ENCODE measurements at places on chromosomes 12 and 14.
A peak's percentile ranks its signal among the peaks of the same experiment; 100 is the strongest.

DNA sequence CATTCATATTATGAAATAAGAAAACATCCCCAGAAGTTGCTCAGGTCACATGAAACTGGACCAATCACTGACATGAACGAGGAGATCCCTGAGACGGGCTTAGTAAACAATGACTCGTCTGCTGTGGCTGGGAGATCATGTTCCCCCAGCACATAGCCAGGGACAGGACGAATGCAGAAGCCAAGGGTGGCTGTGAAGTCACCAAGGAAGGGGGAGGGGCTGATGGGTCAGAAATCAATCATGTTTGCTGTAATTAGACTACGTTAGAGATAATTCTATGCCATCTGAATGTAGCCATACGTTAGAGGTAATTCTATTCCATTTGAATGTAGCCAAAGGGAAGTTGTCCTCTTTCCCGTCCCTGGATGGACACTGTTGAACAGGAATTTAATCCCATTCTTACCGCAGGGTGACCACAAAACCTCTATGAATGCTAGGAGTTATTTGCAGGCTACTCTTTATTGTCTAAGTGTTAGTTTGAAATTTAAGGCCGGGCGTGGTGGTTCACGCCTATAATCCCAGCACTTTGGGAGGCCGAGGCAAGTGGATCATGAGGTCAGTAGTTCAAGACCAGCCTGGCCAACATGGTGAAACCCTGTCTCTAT is 332.9 kb downstream of the TMEM132D start:
- DNase-seq = no peak

DNA sequence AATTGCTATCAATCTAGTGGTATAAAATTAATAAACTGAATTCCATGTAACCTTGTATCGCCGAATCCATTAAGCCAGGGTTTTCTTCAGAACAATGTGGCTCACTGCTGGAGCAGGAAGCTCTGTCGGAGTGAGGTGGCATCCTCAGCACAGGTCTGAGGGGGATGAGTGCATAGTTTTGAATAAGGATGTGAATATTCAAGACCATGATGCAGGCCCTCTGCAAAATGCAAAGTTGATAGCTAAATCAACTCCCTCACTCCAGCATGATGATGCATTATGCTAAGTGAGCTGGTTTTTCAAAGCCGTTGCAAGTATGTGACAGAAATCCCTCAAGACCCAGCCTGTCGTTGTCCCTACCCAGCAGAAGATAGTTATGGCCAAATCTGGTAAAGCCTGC is 53.0 kb downstream of the TRIM9 start:
- DNase-seq = no peak

- DNase-seq = no peak
Observed at GRCh38 chr14:22393796-22394195, 195.2 kb downstream of the DAD1 start.

GRCh38 chr14:23562822-23563472 is 4.6 kb downstream of the AP1G2 start:
- DNase-seq = no peak

DNA sequence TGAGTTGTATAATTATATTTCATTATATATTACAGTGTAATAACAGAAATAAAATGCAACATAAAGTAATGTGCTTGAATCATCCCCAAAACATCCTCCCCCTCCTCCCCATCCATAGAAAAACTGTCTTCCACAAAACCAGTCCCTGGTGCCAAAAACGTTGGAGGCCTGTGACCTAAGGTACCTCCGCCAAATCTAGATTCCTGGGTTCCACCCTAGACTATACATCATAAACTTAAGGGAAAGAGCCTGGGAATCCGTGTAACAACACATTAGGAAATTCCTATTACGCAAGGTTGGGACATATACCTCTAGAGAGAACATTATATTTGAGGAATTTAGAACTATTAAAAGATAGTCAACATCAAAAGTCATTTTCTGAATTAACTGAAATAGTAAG is 38.0 kb downstream of the SPPL3 start:
- DNase-seq = no peak

GRCh38 chr14:66483322-66483721 is 2.8 kb upstream of the CCDC196 start:
- no peak for DNase-seq

DNA sequence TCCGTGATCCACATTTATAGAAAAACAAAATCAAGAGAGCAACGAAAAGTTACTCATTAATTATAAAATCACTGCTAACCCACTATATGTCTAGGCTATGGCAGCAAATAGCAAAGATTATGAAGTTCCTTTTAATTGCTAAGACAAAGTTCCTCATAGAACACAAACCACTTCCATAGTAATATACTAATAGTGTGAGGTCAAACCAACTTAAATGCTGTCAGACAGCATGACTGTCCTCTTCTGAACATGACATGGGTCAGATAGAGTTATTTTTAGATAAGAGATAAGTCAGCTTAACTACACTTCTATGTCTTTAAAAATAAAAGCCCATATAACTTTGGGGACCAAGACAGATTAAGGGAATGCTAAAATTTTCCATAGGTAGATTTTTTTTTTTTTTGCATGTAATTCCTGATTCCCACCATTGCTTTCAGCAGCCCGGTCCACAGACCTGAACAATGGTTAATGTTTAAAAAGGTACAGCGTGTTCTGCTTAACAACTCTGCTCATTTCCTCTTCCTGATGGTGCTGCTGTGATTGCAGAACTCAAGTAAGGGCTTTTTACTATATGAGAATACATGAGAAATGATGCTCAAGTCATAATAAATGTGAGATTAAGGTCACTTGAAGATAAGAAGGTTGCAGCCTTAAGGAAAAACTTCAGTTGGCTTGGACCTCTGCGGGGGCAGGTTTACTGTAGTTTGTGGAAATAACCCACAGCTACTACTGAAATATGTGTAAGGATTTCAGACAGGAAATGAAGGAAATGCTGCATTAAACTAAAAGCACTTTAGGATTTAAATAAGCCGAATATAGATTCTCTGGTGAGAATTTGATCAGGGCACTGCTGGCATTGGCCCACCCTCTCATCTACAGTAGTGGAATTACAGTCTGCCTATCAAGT is 37.7 kb upstream of the DUSP6 start:
- peak; percentile 13 for DNase-seq

DNA sequence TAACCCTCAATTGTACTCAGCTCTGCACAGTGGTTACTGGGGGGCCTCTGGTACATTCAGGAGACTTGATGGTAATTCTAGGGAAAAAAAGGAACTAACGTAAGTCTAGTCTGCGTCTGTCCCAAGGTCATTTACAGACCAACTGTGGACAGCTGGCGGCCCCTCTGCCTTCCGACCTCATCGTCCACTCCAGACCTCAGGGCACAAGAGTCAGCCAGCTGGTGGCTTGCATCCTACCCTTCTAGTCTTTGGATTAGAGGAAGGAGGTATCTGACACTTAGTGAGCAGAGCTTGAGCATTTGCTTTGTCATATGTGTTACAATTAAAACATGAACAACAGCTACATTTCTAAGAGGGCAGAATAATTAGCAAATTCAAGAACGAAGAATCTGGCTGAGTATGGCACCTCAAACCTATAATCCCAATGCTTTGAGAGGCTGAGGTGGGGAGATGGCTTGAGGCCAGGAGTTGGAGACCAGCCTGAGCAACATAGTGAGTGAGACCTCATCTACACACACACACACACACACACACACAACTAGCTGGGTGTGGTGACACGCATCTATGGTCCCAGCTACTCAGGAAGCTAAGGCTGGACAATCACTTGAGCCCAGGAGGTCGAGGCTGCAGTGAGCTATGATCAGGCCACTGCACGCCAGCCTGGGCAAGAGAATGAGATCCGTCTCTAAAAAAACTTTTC is 36.5 kb downstream of the SSH1 start:
- no peak for DNase-seq

GRCh38 chr12:120690083-120690450 is 3.1 kb downstream of the MLEC start:
- no peak for DNase-seq

GRCh38 chr14:46902837-46903236 is 251.3 kb upstream of the RPL10L start:
- DNase-seq = no peak

- DNase-seq = no peak
Observed at GRCh38 chr12:115444346-115444745, 760.4 kb upstream of the TBX3 start.

- no peak for DNase-seq
Observed at GRCh38 chr14:24879661-24880386, 170.1 kb downstream of the STXBP6 start.

- DNase-seq = peak; percentile 1
Observed at GRCh38 chr12:2494486-2495192, 300.1 kb upstream of the FKBP4 start.

DNA sequence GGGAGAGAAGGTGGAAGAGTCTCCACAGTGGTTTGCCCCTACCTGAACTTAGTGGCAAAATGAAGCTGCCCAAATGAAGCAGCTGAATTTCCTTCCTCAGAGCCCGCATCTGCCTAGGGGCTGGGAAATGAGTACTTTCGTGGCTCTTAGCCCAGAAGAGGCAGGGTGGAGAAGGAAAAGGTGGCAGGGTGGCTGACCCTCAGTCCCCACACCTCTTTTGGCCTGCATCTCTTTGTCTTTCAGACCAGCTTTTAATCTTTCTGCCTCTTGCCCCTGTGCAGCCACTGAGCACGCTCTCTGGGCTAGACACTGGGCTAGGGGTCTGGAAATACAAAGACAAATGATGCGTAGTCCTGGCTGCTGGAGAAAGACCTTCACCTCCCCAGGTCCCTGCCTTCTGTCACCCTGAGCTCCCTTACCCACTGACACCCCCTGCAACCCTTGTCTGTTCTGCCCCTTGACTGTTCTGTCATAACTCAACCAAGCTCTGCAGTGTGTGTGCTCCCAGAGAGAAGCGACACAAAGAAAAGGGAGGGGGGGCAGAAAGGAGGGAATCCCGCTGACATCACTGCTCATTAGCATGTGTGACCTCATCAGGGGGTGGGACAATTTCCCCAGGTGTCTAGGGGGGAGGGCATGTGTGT is 371 bp upstream of the REM2 start:
- no peak for DNase-seq

GRCh38 chr12:52184813-52185212 is 7.0 kb downstream of the KRT80 start:
- no peak for DNase-seq

GRCh38 chr12:5864972-5865371 is 80.1 kb downstream of the ANO2 start:
- DNase-seq = no peak

GRCh38 chr12:69417741-69418167 is 52.4 kb upstream of the FRS2 start:
- DNase-seq = no peak

DNA sequence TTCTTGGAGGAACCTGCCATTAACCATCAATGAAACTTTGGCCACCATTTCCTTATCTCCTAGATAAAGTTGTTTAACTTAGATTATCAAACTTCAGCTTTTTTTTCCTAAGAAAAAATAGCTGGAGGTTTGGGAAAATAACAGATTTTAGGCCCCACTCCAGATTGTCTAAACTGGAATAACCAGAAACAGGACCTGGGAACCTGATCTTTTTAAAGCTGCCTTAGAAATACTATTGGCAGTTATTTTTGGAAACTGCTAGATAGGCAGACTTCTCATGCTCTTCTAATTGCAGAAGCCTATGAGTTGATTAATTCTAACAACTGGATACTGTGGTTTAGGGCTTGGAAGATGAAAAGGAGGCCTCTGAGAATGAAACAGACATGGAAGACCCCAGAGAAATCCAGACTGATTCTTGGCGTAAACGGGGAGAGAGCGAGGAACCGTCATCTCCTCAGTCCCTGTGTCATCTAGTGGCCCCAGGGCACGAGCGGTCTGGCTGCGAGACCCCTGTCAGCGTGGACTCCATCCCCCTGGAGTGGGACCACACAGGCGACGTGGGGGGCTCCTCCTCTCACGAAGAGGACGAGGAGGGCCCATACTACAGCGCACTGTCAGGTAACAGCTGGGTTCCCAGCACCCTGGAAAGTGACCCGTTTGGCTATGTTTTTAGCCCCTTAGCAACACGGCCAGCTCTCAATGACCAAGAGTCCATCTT is 80.2 kb downstream of the ESR2 start:
- DNase-seq = no peak

DNA sequence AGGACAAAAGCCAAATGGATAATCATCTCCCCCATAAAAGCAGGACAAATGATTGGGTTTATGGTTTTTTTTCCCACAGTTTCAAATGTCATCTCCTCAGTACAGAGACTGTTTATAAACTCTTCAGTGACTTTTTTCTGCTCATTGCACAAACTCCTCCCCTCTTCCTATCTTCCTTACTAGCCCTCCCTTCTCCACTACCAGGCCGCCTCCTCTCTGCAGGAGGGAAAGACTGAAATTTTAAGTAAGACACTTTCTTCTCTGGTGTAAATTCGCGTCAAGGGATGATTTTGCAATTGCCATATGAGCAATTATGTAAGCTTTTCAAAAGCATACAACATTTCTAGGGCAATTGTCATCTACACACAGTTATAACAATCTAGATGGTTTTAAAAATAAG is 37.0 kb downstream of the BTG1 start:
- peak; percentile 38 for DNase-seq

- peak; percentile 84 for DNase-seq
Observed at GRCh38 chr12:117039891-117040309, 59.3 kb downstream of the TESC start.

- DNase-seq = no peak
Observed at GRCh38 chr12:121860257-121860656, 1.6 kb upstream of the HPD start.

DNA sequence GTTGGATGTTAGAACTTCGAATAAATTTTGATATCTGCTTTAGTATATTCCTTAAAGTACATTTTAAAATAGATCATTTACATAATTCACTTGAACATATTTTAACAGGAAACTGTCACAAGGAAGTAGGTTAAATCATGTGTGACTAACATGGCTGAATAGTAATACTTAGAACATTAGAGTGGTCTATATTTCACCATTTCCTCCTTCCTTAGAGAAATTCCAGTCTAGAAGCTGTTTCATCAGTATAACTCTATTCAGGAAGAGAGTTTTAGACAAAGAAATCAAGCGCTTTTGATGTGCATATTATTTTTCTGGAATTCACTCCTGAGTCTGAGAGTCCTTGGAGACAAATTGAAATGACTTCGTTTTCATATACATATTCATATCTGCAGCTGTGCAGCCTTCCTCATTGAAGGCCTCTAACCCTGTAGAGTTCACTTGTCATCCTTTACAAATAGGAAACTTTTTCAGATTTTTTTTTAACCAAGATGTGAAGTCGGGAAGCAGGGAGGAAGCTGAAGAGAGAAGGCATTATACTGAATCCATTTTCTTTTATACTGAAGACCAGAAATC is 28.4 kb downstream of the IRAK3 start:
- DNase-seq = peak; percentile 76

GRCh38 chr12:80364056-80364455 is 80.0 kb upstream of the PTPRQ start:
- DNase-seq = no peak

DNA sequence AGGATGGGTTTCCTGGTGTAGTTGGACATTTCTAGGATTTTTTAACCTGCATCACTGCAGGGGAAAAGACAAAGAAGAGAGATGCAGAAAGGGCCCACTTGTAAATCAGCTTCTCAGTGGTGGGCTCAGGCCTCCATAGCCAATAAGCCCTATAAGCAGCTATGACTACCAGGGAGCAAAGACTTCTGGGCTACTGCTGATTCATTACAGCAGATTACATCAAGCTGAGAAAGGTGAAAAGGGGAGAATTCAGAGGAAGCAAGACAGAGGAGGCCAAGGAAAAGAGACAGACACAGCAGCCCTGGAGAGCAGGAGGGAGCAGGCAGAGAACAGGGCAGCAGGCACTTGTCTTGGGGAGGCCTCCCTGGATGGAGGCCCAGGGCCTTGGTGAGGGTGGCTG is 95.2 kb downstream of the KCNA5 start:
- no peak for DNase-seq

GRCh38 chr14:44662250-44662891 is 155.3 kb upstream of the FSCB start:
- DNase-seq = no peak

GRCh38 chr12:9619411-9620179 is 11.9 kb upstream of the KLRB1 start:
- DNase-seq = no peak
